ENCODE measurements at places on chromosomes 7 and 10.

GRCh38 chr10:131980761-131981428, 828 bp downstream of the BNIP3 start:
- no peak for DNase-seq

DNA sequence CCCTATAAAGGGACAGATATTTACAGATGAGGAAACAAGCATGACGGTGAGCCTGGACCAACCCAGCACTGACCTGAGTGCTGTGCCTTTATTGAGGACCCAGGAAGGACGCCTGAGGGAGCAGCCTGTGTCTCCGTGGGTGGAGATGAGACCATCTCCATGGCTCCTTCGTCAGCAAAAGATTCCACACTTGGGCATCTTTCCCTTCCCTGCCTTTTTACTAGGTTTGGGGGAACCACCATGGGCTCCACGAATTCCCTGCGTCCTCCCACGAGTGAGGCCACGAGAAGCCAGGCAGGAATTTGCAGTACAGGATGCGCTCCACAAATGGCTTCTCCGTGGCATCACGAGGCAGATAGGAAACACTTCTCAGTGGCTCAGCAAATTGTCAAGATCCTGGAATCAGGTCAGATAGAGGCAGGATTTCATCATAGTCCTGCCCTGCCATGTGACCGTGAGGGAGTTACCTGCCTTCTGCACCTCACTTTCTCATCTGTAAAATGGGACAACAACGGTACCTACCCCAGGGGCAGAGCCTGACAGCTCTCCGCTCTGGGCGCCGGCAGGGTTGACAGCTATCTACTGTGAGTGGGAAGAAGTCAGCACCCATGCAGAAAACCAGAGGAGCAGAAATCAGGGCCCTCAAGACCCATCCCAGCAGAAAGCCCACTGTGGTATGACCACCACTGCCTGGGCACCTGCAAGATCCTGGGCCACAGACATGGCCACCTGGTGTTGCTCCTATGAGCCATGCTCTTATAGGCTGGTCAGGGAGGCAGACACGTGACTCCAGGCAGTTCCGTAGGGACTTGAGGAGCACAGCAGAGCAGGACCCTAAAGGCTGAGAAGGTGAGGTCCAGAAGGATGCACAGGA, 80.1 kb downstream of the GRID1 start:
- DNase-seq = no peak

GRCh38 chr7:151440799-151441445, 981 bp upstream of the CRYGN start:
- no peak for DNase-seq

- no peak for DNase-seq
These were observed 35.9 kb downstream of the ITGB1 start for GRCh38 chr10:32922170-32922569.

All from stromal cell of bone marrow (primary cell).